ENCODE measurements at places on chromosomes 11 and 22.

DNA sequence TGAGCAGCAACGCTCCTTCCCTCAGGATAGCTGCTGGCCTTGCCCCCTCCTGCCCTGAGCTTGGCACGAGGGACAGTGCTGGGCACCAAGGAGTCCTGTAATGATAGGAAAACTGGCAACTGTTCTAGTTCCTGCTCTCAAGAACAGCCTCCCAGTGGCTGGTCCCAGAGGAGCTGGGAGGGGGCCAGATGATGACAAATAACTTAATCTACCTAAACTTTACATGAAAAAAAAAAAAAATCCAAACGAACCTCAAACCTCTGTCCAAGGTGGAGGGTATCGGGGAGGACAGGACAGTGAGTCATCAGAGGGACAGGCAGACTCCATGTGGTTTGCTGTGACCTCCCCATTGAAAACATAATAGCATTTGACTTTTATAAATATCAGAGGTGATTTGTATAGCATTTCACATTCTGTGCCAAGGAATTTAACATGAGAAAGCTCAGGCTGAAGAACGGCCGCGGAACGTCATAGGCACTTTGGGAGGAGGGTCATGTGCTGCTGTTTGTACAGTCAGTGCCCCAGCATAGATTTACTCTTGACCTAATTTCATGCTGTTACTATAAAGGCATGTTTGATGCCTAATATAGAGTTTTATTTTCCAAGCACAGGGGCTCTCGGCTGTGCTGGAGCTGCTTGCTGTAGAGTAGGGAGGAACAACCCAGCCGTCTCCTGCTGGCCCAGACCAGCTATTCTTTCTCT lies 98.2 kb upstream of the NNMT start:
- DNase-seq: peak; percentile 98

- no peak for DNase-seq
Measured at GRCh38 chr11:125585487-125585886, 7.2 kb upstream of the STT3A start.

DNA sequence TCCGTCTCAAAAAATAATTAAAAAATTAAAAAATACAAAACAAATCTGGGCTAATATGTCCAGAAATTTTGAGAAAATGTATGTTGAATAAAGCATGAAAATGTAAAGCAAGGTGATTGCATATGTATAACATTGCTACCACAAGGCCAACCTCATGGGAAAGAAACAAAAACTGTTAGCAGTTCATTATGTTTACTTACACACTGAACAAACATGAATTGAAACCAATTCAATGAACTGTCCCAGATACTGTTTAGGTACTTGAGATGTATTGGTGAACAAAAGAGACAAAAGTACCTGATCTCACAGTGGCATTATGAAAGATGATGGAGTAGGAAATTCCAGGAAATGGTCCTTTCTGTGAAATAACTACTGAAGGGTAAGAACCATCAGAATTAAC lies 43.8 kb upstream of the IGLL5 start:
- no peak for DNase-seq

GRCh38 chr11:94018721-94019120 lies 2.4 kb upstream of the HEPHL1 start:
- DNase-seq: no peak

DNA sequence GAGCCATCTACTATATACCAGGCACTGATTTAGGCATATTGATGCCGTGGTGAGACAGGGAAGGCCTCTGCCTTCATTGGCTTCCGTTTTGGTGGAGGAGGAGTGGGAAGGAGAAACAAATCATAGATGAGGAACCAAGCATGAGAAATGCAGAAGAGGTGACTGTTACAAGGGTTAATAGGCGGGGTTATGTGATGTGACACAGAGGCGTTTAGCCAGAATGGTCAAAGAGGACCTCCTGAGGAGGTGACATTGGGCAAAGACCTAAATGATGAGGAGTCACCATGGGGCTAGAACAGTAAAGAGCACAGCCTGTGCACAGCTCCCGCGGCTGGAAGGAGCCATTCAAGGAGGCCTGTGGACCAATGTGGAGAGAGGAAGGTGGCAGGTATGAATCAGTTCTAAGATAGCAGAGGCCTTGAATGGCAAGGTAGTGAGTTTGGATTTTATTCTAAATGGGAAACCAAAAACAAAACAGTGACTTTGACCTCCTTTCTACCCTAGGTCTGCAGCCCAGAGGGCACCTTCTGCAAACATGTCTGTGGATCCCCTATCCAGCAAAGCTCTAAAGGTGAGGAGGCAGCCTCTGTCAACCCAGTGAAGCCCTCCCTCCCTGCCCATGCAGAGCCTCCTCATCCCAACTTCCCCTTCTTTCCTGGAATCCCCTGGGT lies 11.7 kb downstream of the MAFF start:
- no peak for DNase-seq

DNA sequence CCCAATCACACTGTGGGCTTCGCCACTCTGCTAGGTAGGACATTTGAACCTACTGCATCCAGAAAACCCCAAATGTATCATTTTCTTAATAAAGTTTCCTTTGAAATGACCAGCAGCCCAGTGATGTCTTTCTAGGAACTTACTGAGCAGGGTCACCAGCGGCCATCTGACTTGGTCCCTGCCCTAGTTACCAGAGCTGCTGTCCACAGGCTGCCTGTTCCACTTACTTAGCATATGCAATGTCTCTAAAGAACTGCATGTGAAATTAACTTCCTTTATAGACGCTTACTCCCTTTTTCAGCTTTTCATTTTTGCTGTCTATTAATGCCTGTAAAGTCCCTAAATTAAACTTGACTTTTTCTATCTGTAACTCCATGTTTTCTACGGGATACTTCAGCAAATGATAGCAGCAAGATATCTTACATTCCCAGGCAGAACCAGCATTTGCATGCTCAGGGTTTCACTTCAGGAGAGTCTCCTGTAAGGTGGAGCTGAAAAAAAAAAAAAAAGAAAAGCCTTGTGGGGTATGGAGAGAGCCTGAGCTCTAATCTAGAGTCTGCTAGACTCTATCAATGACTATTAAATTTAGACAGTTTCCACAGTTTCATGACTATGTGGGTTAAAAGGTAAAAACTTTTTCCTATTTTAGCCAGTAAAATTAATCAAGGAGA lies 125.0 kb downstream of the FAT3 start:
- no peak for DNase-seq

DNA sequence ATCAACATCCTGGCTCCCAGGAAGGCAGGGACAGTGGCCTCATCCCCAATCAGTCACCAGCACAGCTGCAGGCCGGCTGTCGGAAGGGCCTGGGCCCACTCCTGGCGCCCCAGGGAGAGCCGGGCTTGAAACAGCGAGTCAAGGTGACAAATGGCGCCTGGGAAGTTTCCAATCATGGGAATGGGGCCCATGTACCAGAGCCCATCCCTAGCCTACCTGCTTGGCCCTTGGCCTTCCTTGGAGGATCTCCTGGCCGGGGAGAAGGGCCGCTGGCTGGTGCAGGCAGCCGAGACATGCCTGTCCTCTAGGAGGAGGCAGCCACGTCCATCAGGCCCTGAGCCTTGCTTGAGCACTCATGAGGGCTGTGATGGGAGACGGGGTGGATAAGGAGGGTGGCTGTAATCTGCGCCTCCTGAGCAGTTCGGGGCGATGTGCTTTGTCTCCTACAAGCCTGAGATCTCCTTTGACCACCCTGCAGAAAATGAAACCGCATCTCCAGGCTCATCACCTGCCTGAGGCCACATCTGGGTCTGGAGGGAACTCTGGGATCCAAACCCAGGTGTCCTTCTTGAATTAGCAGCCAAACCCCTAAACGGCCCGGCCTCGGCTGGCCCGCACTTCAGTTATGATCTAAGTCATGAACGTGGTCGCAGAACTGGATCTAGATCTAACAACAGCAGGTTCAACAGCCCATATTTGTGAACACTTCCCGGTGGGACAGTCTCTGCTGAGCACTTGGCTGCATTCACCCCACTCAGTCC lies 862.0 kb downstream of the TBC1D22A start:
- DNase-seq: no peak
